DMS79 (cell line): ENCODE measurements at places on chromosomes 1 and 21.

- no peak for DNase-seq
Measured at GRCh38 chr21:33290441-33290840, 24.3 kb downstream of the IL10RB start.

GRCh38 chr1:19387045-19387467, 74.9 kb downstream of the SLC66A1 start:
- DNase-seq: no peak

- DNase-seq: no peak
Measured at GRCh38 chr1:64229307-64229706, 25.9 kb downstream of the UBE2U start.

DNA sequence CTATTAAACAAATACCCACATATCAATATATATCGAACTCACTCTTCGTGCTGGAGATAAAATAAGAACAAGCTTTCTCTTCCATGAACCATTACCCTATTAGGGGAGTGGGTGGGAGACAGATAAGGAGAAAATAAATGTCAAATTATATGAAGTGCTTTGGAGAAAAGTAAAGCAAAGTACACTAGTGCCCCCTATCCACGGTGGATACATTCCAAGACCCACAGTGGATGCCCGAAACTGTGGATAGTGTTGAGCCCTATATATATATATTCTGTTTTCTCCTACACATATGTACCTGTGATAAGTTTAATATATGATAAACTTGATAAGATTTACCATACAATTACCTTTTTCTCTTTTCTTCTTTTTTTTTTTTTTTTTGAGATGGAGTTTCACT, 54.6 kb downstream of the FH start:
- no peak for DNase-seq

- no peak for DNase-seq
Measured at GRCh38 chr1:211332036-211332616, 5.5 kb downstream of the TRAF5 start.

- no peak for DNase-seq
Measured at GRCh38 chr1:209809611-209810010, 3.7 kb upstream of the IRF6 start.

DNA sequence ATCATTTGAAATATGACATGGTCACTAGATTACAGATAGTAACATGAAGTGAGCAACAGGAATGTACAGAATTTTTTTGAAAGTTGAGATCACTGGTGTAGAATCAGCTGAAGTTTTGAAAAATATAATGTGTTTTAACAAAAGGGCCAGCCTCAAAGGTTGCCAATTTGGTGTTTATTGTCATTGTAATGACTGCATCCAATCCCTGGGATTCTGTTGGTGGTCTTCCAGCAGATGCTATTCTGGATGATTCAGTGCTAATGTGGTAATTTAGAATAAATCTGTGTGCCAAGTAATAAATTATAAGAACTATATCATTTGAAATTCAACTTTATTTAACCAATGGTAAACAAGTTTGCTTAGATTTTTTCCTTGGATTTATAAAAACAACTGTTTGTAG, 436.4 kb upstream of the PKN2 start:
- DNase-seq: no peak

GRCh38 chr1:186122837-186123236, 252.2 kb downstream of the TPR start:
- DNase-seq: no peak

- no peak for DNase-seq
Measured at GRCh38 chr1:93699049-93699384, 17.4 kb upstream of the BCAR3 start.

DNA sequence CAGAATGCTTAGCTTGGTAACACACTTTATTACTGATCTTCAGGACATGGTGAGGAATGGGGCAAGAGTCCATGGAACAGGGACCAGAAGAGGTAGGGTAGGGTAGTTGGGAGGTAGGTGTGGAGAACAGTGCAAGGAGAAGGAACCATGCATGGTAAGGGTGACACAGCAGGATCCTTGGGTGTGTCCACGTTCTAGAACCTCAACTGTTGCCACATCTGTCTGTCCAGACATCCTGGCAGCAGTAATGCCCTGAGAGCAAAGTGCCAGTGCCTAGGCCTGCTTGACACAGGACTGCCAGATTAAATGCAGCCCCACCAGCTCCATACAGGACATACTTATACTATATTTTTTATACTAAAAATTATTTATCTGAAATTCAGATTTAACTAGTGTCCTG, 13.9 kb downstream of the DMAP1 start:
- DNase-seq: no peak

DNA sequence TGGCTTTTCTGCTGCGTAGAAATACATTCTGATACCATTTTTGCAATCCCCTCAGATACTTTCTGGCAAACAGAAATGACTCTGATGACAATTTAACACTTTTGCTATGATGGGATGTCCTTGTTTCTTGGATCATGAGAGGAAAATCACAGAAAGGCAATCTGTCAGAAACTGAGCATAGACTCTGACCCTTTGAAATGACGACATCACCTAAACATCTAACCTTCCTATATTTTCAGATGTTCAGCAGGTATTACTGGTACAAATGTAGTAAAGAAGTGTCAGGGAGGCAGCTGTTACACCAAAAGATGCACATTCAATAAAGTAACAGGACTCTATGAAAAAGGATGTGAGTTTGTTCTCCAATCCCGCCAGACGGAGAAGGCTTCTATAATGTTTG, 13.2 kb downstream of the CLCA1 start:
- DNase-seq: no peak

- DNase-seq: peak; percentile 31
Measured at GRCh38 chr1:93021539-93022134, 57.4 kb upstream of the MTF2 start.

DNA sequence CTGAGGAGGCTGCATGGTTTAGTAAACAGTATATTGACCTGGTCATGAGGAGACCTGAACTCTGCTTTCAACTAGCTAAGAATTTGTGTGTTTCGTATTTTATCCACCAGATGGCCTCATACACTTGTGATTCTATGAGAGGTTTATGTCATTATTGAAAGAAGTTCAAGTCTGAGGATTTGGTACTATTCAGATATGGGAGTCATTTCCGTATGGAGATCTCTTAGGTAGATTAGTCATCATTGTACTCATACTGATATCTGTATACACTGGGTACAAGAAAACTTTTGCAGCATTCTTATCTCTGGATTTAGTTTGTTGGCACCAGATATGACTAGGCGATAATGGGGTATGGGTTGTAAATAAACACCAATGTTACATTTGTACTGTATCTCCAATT, 26.6 kb downstream of the ATF6 start:
- peak; percentile 23 for DNase-seq

DNA sequence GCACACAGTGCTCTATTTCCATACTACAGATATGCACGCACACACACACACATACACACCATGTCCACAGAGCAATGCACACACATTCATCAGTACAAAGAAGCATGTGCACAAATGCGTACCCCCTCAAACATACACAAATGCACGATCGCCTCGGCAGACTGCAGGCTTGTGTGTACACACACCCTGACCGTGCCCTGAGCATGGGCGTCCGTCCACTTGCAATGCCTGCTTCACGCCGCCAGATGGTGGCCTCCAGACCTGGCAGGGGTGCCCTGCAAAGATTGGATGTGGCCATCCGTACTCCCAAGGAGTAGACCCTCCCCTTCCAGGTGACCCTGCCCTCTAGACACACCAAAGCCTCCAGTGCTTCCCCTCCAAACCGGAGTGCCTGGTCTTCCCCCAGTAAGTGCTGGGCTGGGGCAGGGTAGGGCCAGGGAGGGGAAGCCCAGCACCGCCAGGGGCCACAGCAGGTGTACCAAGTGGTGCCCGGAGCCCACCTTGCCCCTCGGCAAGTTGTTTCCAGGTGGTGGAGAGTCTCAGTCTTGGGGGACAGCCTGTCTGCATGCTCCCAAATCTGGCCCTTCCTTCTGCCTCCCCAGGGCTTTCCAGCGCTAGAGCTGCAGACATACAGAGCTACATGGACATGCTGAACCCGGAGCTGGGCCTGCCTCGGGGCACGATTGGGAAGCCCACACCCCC, 20.6 kb downstream of the ESPN start:
- DNase-seq: no peak

- DNase-seq: peak; percentile 83
Measured at GRCh38 chr1:155167166-155168104, 5.7 kb downstream of the KRTCAP2 start.

DNA sequence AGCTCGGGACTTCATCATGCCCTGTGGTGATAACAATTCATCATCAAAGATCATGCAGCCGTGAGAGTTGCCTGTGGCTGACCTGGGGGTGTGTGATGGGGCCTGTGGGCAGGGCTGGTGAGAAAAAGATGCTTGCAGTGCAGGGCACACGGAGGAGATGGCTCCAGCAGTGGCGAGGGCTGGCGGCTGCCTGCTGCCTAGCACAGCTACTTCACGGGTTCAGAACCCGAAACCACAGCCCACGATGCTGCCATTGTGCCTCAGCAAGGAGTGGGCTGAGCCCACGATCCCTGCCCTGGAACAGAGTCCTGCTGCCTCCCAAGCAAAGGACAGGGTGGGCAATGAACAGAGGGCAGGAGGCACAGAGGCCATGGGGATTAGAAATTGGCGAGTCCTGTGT, 631 bp upstream of the KRTAP10-9 start:
- DNase-seq: no peak

DNA sequence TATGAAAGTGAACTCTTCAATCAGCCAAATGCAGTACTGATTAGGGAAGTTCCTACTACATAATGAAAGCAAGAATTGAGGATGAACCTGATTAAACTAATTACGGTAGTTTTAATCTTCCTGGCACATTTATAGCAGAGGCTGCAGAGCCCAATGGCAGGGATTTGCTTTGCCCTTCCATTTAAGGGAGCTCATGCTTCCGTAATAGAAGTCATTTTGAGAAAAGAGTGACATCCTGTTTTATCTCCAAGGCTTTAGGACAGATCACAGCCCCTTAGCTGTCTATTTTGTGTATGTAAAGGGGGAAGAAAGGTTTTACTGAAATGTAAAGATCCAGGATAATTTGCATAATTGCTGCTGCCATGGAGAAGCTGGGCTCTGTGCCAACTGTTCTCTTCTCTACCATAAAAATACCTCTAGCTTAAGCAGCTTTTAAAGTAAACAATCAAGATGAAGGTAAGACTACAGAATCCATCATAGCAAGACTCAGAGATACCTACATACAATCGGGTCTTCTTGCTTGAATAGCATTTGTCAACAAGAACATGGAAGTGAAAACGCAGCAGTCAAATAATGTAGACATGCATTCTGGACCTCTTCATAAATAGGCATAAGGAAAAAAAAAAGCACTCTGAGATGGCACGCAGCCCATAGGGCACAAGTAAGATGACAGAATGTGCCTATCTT, 62.5 kb downstream of the ASH1L start:
- peak; percentile 49 for DNase-seq

GRCh38 chr1:193060406-193060805, 994 bp downstream of the RO60 start:
- DNase-seq: no peak

DNA sequence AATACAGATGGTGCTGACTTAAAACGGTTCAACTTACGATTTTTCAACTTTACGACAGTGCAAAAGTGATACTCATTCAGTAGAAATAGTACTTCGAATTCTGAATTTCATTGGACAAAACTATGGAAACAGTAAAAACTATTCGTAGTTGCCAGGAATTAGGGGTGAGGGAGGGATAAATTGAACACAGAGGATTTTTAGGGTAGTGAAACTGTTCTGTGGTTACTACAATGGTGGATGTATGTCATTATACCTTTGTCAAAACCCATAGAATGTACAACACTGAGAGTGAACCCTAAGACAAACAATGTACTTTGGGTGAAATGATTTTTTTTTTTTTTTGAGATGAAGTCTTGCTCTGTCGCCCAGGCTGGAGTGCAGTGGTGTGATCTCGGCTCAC, 7.5 kb downstream of the DDR2 start:
- DNase-seq: no peak

DNA sequence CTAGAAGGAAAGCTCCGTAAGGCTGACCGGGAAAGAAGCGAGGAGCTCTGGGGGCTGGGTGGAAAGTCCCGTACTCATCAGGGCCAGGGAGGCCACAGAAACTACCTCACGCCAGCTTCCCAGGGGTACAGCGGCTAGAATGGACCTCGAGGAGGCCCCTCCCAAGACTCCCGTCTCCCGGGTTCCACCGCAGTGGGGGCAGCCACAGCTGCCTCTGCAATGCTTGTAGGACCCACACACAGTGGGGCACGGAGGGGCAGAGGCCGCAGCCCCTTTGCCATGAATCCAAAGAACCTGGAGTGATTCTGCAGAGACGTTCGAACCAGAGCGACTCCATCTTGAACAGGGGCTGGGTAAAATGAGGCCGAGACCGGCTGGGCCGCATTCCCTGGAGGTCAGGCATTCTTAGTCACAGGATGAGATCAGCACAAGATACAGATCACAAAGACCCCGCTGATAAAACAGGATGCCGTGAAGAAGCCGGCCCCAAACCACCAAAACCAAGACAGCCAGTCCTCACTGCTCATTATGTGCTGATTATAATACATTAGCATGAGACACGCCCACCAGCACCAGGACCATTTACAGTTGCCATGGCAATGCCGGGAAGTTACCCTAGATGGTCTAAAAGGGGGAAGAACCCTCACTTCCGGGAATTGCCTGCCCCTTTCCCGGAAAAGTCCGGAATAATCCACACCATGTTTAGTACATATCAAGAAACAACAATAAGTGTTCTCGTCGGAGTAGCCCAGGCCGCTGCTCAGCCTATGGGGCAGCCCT, 1.6 kb upstream of the ANKRD65 start:
- no peak for DNase-seq

DNA sequence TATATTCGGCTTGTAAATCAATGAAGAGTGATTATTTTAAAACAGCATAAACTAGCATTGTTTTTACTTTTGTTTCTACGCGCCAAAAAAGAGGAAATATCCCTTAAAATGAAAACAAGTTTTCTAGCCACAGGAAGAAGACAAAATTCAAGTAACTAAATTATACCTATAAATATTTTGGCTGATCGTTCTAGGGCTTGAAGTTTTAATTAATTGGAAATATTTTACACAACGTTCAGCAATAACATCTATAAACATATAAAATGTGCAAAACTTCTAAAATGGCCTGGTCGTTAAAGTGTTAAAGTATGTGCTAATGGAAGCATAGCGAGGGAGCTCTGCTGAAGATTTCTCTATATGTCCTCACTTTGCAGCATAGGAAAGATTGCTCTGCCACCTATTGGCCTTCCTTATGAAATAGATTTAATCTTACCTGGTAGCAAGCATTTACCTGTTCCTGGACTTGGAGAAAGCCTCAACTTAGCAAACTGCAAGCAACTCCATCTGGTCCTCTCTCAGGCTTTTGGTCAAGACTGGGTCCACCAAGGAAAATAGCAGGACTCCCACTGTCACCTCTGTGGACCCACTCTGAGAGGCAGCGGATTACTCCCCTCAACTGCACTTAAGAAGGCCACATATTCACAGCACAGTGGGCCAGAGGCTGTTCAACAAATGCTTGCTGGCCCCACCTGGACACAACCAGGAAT, 351.3 kb upstream of the RUNX1 start:
- DNase-seq: peak; percentile 50

DNA sequence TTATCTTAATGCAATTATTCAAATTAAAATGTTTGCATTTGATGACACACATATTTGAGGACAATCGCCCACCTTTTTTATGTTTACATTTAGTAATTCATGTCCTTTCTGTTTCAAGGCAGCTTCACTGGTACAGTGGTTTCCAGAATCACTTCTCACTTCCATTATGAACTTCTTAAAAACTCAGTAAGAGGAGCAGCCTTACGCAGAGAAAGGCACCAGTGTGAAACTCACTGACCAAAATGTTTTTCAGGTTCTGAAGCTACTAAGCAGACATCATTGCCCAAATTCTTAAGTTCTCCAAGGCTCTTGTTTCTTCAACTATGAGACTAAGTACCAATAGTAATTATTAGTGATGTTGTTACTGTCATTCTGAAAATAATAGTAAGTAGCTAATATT, 353.1 kb upstream of the CXADR start:
- DNase-seq: no peak
